Hindlimb muscle (tissue), 1 donor: ENCODE measurements at places on chromosomes 7 and 10.

DNA sequence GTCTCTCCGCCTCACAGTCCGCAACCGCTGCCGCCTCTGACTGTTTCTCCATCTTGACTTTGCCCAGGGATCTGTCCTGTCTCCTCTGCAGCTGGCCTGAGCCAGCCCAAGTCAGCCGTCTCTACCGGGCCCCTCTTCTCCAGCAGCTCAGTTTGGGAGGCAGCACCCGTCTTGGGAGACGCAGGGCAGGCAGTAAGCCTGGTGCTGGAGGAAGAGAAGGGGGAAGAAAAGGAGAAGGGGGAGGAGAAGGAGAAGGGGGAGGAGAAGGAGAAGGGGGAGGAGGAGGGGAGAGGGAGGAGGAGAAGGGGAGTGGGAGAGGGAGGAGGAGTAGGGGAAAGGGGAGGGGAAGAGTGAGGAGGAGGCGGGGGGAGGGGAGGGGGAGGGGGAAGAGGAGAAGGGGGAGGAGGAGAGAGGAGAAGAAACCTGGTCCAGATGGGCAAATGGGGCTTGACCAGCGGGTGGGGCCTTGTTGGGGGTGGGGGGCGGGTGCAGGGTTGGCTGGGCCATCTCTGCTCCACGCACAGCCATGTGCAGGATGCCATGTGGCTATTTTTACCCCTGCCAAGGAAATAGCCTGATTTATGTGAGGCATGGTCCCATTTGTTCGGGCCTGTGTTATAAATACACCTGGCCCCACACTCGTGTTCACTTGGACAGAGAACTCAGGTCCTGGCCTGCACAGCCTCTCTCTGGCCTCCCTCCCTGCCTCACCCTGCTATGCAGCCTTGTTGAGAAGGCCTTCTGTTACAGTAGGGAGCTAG lies 35.9 kb upstream of the FZD9 start:
- DNase-seq: peak; percentile 70

DNA sequence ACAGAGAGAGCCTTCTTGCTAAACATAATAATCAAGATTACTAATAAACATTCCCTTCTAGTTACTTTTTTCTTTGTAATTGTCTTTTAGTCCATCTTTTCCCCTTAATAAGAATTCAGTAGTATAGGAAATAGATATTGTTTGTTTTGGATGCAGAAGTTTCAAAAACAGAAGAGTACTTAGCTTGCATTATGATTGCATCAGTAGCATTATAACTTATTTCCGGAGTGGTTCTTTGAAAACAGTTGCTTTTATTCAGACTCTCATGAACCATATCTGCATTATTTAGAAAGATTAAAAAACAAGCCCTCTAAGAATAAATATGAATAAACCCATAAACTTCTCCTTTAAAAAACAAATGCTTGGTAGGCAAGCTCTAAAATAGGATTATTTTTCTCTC lies 34.0 kb upstream of the DKK1 start:
- DNase-seq: no peak

GRCh38 chr10:9198611-9199010 lies 1144.1 kb downstream of the GATA3 start:
- DNase-seq: no peak

DNA sequence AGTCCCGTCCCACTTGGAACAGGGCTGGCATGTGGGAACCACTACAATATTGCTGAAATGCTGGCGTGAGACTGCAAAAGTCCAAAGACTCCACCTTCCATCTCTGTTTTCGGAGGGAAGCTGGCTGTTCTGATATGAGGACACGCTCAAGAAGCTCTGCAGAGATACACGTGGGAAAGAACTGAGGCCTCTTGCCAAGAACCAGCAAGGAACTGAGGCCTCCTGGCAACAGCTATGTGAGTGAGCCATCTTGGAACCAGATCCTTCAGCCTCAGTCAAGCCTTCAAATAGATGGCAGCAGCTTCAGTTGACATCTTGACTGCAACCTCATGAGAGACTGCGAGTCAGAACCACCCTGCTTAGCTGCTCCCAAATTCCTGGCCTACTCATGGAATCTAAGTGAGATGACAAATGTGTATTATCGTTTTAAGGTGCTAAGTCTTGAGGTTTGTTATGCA lies 30.8 kb downstream of the SGMS1 start:
- DNase-seq: no peak

DNA sequence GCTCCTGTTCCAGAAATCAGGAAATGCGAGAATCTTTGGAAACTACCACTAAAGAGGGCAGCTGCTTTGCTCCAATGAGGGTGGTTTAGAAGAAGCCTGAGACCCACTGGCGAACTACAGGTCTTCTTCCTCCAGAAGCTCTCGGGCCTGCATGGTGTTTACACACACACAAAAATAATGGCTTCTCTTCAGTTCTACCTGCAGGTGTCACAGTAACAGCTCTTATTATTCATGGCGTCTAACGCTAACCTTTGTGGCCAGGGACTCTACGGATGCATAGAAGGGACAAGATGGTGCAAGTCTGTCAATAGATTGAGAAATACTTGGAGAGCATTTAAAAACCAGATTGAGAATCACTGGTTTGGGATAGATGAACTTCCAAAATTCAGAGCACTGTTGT lies 22.4 kb downstream of the GPR141 start:
- DNase-seq: no peak

- peak; percentile 20 for DNase-seq
These were observed 69.7 kb downstream of the VWA2 start for GRCh38 chr10:114308531-114309363.

DNA sequence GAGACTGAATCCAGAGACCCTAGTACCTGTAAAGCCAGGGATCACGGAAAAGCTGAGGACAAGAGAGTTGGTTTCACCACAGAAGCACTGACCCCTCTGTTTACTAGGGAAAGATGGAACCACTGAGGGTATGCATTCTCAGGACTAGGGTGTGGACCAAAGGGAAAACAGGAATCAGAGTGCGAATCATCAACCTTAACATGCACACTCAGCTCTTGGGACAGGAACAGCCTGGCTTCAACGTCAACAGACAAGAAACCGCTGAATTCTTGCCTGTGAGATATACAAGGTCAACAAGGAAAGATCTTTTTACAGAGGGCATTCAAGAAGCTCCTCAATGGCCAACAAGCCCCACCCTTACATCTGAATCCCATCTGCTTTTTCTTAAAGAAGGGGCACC lies 14.9 kb downstream of the TNRC18 start:
- no peak for DNase-seq

DNA sequence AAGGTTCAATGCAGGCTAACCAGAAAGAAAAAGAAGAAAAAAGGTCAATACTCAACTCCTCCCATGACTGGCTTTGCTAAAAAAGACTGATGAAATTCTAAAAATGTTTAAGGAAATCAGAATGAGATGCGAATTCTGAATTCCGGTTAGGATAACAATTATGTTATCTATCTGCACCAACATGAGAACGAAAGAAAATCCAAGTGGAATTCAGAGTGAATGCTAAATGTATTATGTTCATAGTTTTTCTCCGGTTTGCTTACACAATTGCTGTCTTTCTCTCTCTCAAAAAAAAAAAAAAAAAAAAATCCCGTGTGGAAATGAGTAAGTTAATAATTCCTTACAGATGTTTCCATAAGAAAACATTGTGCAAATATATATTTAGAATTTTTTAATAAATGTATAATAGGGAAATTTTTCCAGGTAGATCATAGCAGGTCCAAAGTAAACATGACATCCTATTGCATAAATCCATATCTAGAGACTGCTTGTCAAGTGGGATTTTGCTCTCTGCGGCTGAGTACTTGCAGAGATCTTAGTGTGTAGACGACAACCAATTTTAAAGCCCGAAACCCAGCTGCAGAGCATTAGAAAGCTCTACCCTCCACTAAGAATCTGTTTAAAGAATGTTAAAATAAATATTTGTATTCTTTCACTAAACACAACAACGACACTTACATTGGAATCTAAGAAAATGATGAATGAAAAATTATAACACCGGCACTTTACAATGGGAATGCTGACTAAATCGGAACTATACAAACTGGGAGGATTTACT lies 104.0 kb downstream of the JAZF1 start:
- DNase-seq: no peak

DNA sequence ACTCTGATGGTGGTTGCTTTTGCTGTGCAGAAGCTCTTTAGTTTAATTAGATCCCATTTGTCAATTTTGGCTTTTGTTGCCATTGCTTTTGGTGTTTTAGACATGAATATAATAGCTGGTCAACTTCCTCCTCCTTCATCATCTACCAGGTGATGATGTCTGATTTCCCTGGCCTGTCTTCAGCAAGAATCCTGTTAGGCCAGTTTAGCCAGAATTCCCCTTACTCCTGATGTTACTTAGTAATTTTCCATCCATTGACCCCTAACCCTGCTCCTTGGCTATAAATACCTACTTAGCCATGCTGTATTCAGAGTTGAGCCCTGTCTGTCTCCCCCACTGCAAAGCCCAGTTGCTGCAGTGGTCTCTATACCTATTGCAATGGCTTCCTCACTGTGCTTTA lies 91.4 kb downstream of the ZNF777 start:
- no peak for DNase-seq

DNA sequence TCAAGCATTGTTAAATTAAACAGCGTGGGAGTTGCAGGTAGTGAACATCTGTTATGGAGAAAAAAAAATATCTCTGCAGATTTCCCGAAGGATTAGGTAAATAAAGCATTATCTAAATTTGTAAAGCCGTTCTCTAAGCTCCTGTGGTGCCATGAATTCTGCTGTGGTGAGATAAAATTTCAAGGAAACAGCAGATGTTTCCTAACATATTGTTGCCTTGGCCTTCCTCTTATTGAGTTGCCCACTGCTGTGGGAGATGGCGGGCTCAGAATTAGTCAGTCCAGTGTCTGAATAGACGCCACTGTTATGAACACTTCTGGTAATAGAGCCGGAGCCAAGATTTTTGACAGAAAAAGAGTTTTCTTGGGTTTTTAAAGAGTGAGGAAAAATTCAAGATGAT lies 82.6 kb upstream of the ELMO1 start:
- DNase-seq: no peak

- DNase-seq: no peak
These were observed 41.8 kb downstream of the FAM20C start for GRCh38 chr7:234051-234707.

DNA sequence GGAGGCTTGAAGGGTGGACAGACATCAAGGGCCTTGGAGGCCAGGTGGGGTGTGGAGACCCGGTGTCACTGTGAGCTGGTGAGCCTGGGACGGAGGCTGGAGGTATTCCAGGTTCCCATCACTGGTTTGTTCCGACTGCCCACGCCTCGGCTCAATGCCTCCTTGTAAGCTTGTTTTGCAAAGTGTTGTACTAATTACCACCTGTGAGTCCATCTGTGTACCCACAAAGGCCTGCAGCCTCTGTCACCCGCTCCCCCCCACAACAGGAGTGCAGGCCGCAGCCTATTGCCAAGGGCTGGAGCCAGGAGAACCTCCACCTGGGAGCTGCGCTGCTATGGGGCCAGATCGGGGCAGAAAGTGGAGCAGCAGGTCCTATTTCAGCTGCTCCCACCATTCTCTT lies 521.8 kb upstream of the DPP6 start:
- no peak for DNase-seq
